Stimulated activated CD8-positive, alpha-beta memory T cell treated with anti-CD3 and anti-CD28 coated beads, Interleukin-4, amount 100 ng/mL, for 4 hours (primary cell): ENCODE measurements at places on chromosomes 16 and 17.

DNA sequence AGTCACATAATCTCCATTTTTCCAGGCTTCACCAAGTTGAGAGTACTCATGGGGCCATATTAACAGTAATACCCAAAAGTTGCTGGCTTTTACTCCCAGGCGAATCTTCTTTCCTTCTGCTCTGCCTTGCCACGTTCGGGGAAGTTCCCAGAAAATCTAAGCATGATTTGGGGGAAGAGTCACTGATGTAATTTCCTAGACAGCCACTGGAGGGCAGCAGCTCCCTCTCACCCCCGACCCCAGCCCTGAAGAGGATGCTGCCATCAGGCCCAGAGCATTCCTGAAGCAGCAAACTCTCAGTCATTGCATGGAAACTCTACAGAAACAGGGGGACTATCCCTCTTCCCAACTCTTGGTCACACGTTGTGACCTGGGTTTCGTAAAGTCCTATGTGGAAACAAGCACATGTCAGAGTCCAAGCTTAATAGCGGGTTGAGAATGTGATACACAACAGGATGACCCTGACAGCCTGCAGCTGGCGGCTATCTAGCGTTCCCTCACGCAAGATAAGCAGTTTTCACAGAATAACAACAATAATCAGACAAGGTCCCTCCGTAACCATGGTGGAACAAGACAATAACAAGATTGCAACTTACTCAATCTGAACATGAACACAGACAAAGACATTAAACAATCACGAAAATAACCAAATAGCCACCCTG, 43.8 kb upstream of the DHX40 start:
- peak; percentile 1 for DNase-seq

DNA sequence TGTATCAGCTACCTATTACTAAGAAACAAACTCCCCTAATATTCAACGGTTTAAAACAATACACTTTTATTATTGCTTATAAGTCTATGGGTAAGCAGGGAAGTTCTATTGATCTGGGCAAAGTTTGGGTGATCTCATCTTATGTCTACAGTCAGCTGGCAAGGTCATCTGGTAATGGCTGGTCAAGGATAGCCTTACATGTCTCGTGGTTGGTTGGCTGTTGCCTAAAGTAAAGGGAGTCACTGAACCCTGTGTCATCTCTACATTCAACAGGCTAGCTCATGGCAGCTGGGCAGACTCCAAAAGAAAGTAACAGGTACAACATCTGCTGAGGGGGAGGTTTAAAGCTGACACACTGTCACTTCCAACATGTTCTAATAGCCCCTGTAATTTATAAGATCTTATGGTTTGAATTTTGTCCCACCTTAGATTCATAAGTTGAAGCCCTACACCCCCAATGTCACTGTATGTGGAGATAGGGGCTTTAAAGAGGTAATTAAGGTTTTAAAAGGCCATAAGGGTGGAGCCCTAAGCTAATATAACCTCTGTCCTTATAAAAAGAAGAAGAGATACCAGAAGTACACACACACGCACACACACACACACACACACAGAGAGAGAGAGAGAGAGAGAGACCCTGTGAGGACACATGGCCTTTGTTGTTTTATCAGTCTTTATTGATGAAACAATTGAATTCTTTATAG, 419.1 kb downstream of the NPIPA8 start:
- DNase-seq, result no peak

GRCh38 chr17:82019690-82020571, 2.7 kb downstream of the CENPX start:
- DNase-seq, result peak; percentile 29

- no peak for DNase-seq
Measured at GRCh38 chr16:3841729-3842508, 38.6 kb downstream of the CREBBP start.

- no peak for DNase-seq
Measured at GRCh38 chr16:52123842-52124241, 423.1 kb downstream of the TOX3 start.

DNA sequence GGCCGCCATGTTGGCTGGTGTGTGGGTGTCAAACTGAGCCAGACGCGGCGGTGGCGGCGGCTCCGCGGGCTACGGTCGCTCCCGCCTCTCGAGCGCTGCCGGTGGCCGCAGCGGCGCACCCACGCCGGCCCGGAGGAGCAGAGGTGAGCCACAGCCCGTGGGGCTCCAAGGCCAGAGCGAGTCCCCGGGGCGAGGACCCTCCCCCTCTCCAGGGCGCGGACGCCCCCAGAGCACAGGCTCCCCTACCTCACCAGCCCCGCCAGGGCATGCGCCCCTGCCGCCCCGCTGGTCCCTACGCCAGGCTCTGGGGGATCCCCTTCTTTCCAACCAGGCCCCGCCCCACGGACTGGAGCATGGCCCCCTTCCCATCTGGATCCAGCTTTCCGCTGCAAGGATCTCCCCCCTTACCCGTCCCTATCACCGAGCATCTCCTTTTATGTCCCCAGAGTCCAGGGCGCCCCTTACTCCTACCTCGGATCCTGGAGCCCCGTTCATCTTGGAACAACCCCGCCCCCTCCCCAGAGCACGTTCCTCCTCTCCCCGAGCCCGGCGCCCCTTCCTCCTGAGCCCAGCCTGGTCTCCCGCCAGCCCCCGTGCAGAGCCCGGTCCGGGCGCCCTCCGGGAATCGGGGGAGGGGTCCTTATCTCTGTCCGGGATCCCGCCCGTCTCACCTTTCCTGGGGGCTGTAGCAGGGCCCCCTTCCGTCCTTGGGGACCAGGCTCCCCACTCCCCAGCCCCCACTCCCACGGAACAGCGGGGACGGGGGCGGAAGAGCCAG, 412 bp downstream of the EPN2 start:
- DNase-seq, result no peak

- DNase-seq, result no peak
Measured at GRCh38 chr16:28293601-28293960, 1.3 kb downstream of the SBK1 start.

- no peak for DNase-seq
Measured at GRCh38 chr17:16442594-16443510, 27.5 kb downstream of the TRPV2 start.

DNA sequence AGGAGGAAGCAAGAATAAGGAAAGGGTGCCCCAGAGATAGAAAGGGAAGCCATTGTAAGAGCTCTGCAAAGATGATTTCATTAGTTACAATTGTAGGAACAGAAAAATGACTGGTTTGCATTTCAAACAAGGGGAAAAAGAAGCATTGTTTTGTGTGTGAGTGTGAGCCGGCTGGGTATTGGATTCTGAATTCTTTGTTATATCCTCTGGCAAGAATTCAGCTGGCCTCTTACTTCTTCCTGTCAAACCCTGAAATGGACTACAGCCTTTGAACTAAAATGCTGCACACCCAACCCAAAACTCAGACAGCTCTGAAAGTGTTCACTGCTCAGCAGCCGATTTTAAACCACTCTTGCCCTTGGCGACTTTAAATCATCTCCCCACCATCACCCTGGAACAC, 461.3 kb downstream of the PMP22 start:
- no peak for DNase-seq

- DNase-seq, result no peak
Measured at GRCh38 chr17:65198653-65199382, 61.6 kb downstream of the RGS9 start.

DNA sequence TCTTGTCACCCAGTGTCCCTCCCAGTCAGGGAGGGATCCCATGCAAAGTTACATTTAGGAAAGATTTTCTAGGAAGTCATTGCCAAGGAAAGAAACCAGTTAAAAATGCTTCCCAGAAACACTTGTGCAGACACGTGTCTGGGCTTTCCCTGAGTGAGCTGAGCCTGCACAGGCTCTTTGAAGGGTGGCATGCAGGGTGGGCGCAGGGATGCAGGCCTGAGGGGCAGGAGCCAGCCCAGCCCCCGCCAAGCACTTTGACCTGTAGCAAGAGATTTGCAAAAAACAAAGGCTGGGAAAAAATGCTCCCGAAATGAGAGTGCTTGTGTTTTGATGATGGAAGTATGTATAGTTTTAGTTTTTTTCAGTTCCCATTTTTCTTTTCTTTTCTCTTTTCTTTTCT, 52.4 kb downstream of the B9D1 start:
- DNase-seq, result no peak

DNA sequence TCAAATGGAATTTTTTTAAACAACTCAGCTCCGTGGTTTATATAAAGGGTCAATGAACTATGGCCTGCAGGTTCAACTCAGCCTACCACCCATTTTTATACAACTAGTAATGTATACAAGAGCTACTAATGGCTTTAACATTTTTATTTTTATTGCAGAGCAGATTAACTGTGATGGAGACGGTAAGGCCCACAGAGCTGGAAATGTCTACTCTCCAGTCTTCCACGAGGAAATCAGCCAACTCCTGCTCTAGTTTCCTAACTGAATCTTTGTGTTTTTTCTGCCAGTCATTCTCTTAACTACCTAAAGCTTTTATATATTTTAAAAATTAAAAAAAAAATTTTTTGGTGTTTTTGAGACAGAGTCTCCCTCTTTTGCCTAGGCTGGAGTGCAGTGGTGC, 385.1 kb upstream of the MAF start:
- DNase-seq, result no peak

- DNase-seq, result no peak
Measured at GRCh38 chr17:55272711-55273578, 8.2 kb downstream of the HLF start.

DNA sequence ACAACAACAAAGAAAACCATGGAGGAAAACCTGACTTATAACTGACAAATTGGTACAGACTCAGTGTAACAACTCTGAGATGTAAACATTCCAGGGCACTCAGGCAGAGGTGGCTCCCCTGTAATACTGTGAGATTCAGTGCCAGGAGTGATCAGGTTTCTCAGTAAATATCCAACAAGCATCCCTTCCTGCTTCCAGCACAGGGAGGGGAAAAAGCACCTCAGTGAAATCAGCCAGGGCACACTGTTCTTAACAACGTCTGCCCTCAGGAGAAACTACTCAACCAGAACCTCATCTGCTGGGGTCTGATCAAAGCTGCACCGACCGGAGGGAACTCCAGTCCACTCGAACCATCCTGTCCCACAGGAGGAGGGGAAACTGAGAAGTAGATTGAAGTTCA, 52.3 kb downstream of the AMFR start:
- DNase-seq, result no peak

GRCh38 chr16:84690088-84690819, 9.5 kb upstream of the USP10 start:
- no peak for DNase-seq

DNA sequence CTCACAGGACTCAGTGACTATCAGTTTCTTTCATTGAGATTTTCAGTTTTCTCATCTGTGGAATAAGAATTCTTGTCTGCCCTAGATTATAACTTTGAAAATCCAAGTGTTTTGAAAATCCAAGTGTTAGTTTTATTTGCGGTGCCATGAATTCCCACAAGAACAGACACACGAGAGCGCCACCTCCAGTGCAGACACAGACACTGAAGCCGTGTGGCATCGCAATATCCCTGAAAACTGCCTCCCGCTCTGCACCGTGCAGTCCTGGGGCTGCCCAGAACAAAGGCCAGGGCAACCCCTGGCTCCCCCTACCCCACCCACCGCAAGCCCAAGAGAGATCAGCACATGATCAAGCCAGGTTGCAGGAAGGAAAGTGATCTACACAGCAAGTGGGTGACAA, 229.5 kb upstream of the ASIC2 start:
- DNase-seq, result no peak

- DNase-seq, result no peak
Measured at GRCh38 chr17:57548421-57549410, 196.4 kb downstream of the CCDC182 start.

DNA sequence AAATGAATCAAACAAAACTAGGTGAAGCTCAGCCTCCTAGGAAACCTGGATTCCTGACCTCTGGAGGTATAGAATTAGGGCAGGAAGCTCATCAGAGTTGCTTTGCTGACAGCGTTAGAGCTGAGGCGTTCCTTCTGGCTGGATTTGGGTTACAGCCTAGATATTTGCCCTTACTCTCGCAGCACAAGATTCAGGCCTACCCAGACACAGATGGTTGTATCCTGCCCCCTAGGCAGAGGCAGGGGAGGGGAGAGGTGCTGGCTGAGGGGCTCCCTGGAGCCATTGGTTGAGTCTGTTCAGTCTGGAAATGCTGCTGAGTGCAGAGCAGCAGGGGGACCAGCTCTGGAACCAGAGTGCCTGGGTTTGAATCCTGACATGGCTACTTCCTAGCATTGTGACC, 78.4 kb downstream of the MPRIP start:
- DNase-seq, result no peak

GRCh38 chr16:28872952-28873351, 5.3 kb upstream of the ATP2A1 start:
- DNase-seq, result no peak

DNA sequence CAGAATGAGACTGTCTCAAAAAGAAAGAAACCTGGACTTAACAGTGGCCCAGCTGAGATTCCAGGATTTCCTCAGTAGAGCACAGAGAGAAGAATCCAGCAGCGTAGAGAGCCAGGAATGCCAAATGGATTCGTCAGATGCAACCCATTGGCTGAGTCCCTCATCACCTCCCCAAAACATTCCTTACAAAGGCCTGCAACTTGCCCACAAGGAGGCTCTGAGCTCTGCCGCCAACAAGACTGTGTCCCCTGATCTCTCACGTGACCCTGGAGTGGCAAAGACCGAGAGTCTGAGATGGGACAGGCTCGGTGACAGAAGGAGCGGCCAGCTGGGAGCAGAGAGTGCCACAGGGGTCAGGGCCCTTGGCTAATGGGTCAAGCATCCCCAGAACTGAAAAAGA, 6.9 kb upstream of the CHMP6 start:
- no peak for DNase-seq

GRCh38 chr17:77923135-77923534, 35.4 kb upstream of the TNRC6C start:
- DNase-seq, result no peak

DNA sequence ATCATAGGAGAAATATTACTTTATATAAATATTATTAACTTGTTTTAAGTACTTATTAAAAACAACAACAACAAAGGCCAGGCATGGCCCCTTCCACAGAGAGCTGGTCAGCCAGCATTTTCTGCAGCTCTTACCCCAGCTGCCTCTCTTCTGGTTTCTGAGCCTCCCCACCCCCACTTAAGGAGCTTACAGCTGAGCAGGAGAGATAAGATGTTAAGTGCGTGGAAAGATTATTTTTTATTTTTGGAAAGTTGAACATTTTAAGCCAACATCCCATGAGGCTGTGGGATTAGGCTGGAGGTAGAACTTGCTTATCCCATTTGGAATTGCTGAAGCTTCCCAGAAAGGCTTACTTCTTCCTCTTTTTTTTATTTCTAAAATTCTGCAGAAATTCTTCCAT, 401.2 kb downstream of the SEC14L1 start:
- DNase-seq, result no peak

DNA sequence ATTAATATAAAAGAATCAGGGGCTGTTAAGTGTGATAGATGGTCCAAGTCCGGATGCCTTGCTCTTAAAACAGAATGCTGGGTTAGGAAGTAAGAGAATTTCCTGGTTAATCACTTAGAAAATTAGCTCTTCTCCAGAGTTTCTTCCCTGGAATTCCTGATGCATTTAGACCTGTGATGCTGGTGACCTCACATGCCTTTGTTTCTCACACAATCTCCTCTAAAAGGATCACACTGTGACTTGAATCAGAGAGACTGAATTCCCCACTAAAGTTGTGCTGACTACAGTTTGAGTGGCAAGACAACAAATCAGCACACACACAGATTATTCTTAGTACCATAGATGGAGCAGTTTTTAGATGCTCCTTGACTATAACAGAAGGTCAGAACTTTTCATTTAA, 4.4 kb upstream of the RNF43 start:
- no peak for DNase-seq

- no peak for DNase-seq
Measured at GRCh38 chr16:86707171-86707570, 128.8 kb downstream of the FOXL1 start.

GRCh38 chr16:87585442-87586200, 16.7 kb upstream of the JPH3 start:
- DNase-seq, result no peak

- DNase-seq, result no peak
Measured at GRCh38 chr16:84973776-84974523, 37.4 kb downstream of the ZDHHC7 start.
